ENCODE measurements at places on chromosomes 12 and 14. TPM values are rescaled to one million over a fixed set of nuclear protein-coding genes. Genes with fewer than 3 reads are reported as not detected.

GRCh38 chr12:86456241-86456640 lies 200.1 kb upstream of the MGAT4C start:
- DNase-seq = peak; percentile 10

- no peak for DNase-seq
Measured at GRCh38 chr14:25090256-25090655, 40.3 kb upstream of the STXBP6 start.

DNA sequence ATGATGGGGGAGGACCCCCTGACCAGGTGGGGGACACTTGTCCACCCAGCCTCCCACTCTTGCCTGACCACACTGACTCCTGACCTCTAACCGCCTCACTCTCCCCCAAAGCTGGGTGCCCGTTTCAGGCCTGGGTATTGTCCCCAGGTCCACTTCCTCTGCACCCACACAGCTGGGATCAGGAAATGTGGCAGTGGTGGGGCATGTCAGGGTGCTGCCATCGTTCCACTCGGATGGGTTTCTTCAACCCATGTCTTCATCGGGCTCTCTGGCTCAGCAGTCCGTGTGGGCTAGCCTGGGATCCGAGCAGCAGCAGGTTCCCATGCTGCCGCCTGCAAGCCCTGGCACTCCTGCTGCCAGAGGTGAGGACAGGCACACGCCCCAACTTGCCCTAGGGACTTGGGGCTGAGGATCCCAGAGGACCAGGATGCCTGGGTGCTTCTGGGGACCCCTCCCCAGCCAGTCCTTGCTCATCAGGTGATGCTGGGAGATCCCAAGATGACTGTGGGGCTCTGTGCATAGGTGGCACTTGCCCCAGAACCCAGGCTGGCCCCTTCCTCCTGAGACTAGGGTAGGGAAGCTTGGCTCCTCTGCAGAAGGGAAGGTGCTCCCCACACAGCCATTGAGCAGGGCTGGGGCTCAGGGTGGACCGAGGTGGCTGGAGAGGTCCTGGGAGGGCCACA lies 2.9 kb upstream of the CLBA1 start:
- DNase-seq = peak; percentile 55

- no peak for DNase-seq
Measured at GRCh38 chr14:100715332-100715731, 11.4 kb upstream of the DLK1 start.

GRCh38 chr14:77119851-77120250 lies 21.7 kb downstream of the ZDHHC22 start:
- no peak for DNase-seq

DNA sequence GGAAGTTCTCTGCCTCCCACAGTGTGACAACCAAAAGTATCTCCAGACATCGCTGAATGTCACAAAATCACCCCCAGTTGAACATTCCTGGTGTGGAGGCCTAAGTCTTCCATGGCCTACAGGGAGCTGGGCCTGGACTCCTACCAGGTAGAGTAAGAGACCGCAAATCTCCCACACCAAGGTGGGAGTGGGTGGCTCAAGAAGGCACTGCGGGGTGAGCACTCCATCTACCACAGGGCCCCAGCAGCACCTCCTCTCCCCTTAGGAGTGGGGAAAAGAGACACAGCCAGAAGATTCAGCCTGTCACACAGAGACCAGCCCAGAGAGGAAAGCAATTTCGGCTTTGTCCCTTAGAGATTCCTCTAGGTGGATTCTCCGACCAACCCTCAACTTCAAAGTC lies 25.5 kb downstream of the LRTM2 start:
- no peak for DNase-seq

DNA sequence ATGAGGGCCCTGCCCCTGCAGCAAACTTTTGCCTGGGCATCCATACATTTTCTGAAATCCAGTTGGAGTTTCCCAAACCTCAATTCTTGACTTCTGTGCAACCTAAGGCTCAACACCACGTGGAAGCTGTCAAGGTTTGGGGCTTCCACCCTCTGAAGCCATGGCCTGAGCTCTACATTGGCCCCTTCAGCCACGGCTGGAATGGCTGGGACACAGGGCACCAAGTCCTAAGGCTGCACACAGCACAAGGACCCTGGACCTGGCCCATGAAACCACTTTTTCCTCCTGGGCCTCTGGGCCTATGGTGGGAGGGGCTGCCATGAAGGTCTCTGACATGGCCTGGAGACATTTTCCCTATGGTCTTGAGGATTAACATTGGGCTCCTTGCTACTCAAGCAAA lies 266.3 kb downstream of the LRIG3 start:
- no peak for DNase-seq

- DNase-seq = no peak
Measured at GRCh38 chr14:72682188-72682587, 211.7 kb downstream of the DPF3 start.

DNA sequence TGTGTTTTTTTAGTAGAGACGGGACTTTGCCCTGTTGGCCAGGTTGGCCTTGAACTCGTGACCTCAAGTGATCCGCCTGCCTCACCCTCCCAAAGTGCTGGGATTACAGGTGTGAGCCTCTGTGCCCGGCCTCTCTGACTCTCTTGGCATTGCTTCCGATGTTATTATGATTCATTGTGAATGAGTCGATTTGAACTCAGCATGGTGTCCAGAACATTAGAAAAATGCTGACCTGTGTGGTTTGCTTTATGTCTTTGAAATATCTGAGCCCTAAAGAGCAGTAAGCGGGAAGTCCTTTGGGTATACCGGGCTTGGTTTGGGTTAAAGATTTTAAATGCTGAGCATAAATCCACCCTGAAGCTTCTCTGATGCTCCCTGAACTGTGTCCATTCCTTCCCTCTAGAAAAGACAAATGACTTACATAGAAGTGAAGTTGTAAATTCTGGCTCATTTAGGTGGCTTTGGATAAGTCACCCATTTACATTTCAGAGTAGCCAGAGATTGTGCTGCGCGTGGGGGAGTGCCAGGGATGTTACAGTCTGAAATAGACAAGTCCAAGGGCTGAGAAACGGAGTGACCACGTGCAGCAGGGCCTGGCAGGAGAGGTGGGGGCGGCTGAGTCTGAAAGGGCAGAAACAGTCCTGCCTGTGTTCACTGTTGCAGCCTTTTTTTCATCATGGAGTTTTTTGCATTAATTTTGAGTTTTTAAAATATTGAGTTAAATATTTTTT lies 39.6 kb downstream of the SLC15A4 start:
- peak; percentile 29 for DNase-seq

- DNase-seq = no peak
Measured at GRCh38 chr12:23857178-23857577, 92.3 kb downstream of the SOX5 start.

DNA sequence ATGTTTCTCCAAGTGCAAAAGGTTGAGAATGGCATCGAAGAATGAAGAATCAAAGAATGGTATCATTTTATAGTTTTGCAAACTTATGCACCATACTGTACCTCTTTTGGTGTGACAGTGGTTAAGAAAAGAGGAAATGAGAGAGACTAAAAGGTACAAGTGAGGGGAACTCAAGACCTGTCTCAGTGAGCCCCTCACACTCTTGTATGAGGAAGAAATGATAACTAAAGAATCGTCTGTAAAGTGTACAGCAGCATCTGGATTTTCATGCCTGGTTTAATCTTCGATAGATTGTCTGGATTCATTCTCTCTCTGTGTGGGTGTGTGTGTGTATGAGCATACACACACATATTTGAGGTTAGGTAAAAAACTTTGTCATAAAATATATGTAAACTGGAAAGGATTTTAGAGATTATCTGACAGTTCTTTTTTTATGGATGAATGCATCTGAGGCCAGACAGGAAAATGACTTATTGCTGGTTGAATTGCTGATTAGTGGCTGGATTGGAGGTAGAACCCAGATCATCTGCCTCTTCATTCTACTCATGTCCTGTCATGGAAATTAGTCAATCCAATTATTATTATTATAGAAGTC lies 16.0 kb upstream of the SLC38A2 start:
- DNase-seq = peak; percentile 63

DNA sequence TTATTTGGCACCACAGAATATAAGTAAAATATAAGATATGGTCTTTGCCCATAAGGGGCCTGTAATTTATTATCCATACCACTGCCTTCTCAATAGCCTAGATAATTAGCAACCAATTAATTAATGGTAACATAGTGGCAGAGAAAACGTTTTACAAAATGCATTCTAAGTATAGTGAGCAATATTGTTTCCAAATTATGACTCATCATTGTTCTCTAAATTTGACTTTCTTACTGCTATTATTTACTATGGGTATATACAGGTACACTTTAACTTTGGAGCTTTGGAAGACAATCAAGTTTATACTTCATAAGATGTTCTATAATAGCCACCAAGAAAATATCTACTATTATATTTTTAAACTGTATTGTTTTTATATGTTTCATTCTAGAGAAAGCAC lies 26.7 kb downstream of the DCP1B start:
- DNase-seq = peak; percentile 9

Gene SPTSSA
- 13.2 TPM for total RNA-seq

Gene CYP46A1
- total RNA-seq = 0.13 TPM

Gene FAM222A
- total RNA-seq = under 0.01 TPM

Gene RNF212B
- not detected for total RNA-seq

Gene KRT83
- total RNA-seq = not detected

Gene C14orf132
- 0.64 TPM for total RNA-seq

Gene CEBPE
- total RNA-seq = not detected

Gene NEUROD4
- total RNA-seq = not detected

Data from bronchial epithelial cell (primary cell).